ENCODE measurements at places on chromosomes 5 and 9.
A peak's percentile ranks its signal among the peaks of the same experiment; 100 is the strongest.

DNA sequence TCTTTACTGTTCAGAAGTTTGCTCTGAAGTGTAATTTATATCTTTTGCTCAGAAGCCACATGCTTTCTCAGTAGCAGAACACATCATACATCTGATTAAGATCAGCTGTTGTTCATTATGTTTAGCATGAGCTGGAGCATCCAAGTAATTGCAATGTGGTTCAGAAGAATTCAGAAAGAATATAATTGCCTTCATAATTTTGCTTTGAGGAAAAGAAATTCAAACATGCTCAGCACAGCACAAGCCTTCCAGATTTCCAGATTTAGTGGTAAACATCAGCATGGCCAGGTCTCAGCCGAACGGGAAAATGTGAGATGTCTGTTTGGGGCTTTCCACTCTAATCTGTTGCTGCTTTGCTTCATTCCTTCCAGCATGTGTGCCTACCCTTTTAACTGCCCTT, 65.9 kb downstream of the ITGA1 start:
- peak; percentile 76 for DNase-seq

GRCh38 chr9:126980231-126980630, 65.6 kb downstream of the RALGPS1 start:
- no peak for DNase-seq

GRCh38 chr5:167730121-167730520, 561.3 kb upstream of the WWC1 start:
- peak; percentile 98 for DNase-seq

- no peak for DNase-seq
These were observed 3.2 kb downstream of the STARD4 start for GRCh38 chr5:111509119-111509518.

DNA sequence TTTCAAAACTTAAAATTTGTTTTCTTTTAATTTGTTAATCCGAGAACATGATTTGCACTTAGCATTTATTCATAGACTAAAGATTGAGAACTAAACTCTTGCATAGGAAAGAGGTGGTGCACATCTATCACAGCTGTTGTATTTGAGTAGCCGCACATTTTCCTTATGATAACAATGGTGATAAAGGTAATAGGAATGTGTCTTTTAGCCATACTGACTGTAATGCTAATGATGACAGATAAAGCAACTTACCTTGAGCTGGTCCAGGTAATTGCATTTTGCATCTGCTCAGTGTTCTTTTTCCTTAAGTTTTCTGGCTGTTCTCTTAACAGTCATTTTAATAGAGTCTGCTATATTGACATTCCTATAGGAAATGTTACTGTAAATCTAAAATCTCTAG, 19.0 kb downstream of the PHAX start:
- no peak for DNase-seq

- DNase-seq: no peak
These were observed 103.1 kb upstream of the ISL1 start for GRCh38 chr5:51279983-51280706.

GRCh38 chr5:80487444-80487828, 464 bp upstream of the FAM151B start:
- DNase-seq: no peak

DNA sequence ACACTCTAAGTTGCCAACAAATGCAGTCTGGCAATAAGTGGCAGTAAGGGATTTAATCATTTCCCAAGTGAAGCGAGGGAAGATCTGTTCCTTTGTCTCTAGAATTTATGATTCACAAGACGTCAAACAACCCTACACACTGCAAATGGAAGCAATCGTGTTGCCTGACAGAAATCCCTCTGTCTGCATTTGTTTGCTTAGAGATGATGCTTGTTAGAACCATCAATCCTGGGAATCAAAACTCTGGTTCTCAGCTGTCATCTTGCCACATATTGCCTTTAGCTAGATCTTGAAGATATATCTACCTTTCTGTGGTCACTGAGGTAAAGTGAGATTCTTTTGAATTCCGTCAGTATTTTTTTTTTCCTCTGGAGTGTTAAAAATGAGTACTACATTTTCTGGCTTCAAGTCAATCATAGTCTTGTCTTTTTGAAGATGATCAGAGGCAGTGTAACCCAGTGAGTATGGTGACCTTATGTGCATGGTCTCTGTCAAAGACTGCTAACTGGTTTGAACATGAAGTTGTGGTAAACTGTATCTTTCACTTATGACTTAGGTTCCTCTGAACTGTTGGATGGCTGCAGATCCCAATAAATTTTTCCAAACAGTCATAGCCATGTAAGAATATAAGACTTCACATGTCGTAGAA, 106.4 kb upstream of the STARD4 start:
- DNase-seq: no peak

GRCh38 chr5:33944543-33945132, 8.5 kb downstream of the RXFP3 start:
- DNase-seq: no peak

DNA sequence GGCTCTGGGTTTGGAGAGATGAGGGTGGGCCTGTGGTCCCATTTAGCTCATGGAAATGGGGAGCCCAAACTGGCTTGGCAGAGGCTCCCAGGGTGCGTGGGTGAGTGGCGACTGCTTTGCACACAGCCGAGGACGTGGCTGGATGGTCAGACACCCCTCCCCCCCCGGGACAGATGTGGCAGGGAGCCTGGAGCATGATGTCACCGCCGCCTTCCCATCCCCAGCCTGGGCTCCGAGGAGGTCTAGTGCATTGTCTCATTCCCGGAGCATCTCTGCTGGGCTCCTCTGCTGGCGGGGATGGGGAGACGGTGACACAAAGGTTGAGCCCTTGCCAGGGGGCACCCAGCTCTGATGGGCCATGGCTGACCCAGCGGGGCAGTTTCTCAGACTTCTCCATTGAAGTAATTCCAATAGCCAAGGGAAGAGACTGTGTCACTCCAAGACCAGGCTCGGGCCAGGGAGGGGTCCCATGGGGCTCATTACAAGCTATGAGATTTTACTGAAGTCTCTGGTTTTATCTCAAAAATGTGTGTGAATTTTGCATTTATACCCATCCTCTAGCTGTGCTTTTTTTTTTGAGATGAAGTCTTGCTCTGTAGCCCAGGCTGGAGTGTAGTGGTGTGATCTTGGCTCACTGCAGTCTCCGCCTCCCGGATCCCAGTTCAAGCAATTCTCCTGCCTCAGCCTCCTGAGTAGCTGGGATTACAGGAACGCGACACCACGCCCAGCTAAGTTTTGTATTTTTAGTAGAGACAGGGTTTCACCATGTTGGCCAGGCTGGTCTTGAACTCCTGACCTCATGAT, 36.1 kb downstream of the HMCN2 start:
- DNase-seq: no peak

GRCh38 chr5:174231956-174232487, 186.5 kb downstream of the NSG2 start:
- no peak for DNase-seq

DNA sequence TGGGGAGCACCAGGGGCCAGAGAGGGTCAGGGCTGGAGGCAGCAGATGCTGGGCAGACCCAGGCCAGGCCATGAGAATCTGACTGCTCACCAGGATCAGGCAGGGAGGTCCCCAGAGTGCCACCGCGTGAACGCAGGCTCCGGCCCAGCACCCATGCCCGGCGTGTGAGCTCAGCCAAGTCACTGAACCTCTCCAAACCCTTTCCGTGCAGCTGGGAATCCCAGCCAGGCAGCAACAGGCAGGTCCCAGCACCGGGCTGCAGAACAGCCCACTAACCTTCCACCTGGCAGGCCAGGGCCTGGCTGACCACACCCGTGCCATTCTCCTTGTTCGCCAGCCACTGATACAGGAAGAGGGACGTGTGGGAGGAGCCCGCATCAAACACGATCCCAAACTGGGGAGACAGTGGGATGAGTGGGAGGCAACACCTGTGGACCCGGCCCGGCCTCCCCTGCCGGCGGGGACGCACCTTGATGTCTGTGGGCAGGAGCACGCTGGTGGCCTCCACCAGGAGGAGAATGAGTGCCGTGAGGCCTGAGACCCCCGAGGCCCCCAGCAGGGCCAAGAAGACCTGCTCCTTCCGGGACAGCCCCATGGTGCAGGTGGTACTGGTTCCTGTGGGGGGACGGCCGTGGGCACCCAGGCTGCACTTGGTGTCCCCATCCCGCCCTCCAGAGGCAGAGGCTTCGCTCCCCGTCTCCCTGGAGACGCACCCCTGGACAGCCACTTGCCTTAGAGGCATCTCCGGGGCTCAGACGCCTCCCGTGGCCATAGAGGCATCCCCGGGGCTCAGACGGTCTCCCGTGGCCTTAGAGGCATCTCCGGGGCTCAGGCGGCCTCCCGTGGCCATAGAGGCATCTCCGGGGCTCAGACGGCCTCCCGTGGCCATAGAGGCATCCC, 3.2 kb downstream of the ENTPD8 start:
- no peak for DNase-seq

DNA sequence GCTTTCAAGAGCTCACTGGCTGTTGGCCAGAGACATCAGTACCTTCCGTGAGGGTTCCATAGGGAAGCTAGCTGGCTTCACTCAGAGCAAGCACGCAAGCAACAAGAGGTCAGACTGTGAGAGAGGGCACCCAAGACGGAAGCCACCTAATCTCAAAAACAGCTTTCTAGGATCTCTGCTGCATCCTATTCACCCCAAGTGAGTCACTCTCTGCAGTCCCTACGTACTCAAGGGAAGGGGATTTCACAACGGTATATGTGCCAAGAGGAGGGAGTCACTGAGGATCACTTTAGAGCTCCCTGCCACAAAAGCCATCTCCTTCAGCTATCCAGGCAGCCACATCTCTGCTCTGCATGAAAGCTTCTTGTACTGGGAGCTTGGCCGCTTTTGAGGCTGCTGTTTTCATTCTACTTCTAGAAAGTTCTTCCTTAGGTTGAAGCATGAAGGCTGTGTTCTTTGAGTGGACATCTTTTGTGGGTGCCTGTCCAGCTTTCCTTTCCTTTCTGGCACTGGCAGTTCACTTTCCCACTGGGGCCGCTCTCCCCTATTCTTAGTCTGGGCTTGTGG, 249.5 kb downstream of the MAN2A1 start:
- no peak for DNase-seq

GRCh38 chr9:128399861-128400260, 20.8 kb upstream of the CERCAM start:
- DNase-seq: no peak

- no peak for DNase-seq
These were observed 147.5 kb upstream of the FGF10 start for GRCh38 chr5:44536650-44537260.

GRCh38 chr5:172417130-172417841, 37.0 kb downstream of the SH3PXD2B start:
- DNase-seq: no peak

DNA sequence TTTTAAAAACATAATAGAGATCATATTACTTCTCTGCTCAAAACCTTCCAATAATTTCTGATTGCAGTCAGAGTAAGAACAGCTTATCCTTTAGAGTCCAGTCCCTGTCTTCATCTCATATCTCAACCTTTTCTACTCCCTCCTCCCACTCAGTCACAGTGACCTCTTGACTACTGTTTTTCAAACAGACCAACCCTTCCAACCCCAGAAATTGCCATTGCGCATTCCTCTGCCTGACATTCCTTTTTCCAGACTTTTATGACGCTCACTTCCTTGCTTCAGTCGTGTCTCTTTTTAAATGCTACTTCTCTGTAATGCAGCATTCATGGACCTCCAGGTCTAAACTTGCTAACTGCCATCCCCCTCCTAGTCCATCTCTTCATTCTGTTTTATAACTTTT, 800.5 kb downstream of the BRINP1 start:
- no peak for DNase-seq

GRCh38 chr9:100087218-100087617, 11.6 kb downstream of the ERP44 start:
- no peak for DNase-seq

- DNase-seq: no peak
These were observed 65.8 kb downstream of the SEMA4D start for GRCh38 chr9:89431930-89432725.

DNA sequence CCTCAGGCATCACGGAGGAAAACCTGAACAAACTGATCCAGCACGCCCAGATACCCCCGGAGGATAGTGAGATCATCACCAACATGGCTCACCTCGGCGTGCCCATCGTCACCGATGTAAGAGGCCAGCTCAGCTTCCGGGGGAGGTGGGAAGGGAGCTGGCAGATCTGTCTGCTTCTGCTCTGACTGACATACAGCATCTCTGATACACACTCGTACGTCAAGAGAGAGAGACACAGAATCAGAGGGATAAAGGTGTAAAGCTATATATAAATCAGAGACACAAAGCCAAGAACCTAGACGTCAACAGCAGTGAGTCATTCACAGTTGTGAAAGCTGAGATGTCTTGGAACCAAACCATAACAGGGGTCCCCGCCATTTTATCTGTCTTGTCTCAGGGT, 30.1 kb upstream of the CFAP157 start:
- DNase-seq: no peak

DNA sequence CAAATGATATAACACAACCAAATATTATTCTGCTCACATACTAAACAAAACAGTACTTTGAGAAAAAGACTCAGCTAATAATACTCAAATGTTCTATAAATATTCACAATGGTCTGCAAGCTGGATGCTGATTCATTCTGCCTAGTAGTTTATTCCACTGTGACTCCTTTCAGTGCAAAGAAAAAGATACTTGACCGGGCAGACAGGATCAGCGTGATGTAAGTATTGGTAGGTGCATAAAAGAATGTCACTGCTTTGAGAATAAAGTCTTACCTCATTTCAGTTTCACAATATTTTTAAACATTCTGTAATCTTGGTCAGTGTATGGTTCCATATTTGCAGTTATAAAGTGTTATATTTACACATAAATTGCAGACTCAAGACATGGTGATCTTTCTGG, 223.0 kb upstream of the NUDT12 start:
- DNase-seq: no peak

DNA sequence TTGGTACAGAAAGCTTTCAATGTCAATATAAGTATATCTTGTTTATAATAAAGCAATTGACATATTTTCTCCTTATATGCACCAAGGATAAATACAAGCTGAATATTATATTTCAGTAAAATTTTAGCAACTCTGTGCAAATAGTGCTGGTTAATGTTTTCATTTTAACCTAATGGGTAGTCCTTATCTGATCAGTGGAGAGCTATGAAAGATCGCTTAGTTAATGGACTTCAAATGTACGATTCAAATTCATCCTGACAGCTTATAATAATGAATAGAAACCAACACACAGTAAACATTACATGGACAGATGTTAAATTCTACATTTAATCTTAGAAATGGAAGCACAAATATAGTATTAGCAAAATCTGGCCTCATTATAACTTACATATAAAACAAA, 1495.2 kb upstream of the C9orf72 start:
- no peak for DNase-seq

DNA sequence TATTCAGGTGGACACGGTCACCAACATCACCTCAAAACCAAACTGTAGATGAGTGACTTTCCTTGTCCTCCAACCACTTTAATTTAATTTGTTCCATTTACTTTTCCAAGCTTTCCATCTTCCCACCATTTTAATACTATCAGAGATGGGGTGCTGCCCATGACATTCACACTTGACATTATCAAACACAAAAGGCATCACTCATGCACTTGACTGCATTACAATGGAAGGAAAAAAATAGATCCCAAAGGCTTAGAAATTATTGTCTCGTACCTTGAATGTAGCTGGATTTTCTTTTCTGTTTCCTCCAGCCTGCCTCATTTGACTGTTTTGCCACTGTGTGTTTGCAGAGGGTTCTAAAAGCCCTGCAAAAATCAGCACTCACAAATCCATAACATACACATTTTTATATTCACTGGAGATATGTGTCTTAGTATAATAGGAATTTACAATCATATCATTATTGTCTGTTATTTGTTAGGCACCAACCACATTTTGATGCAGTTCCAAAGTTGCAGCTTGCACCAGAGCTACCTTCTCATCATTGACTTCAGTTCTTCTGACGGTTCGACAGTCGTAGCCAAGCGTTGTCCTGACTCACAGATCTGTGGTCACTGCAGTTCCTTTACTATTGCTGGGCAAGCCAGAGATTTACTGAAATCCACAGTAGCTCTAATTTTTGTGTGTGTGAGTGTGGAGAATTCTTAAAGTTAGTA, 712.3 kb upstream of the WWC1 start:
- peak; percentile 69 for DNase-seq
